ENCODE measurements at places on chromosomes 16 and 17. TPM values are rescaled to one million over a fixed set of nuclear protein-coding genes. Genes with fewer than 3 reads are reported as not detected.

GRCh38 chr17:610276-610675 lies 104.4 kb downstream of the VPS53 start:
- no peak for DNase-seq

GRCh38 chr16:10971560-10971961 lies 27.2 kb downstream of the CLEC16A start:
- DNase-seq = peak; percentile 79

GRCh38 chr17:17051791-17052461 lies 9.7 kb downstream of the MPRIP start:
- DNase-seq = no peak

Gene NQO1
- total RNA-seq = 15.2 TPM

Gene NETO2
- 14.7 TPM for total RNA-seq

- no peak for DNase-seq
Measured at GRCh38 chr17:34760931-34761495, 181.6 kb downstream of the TMEM132E start.

GRCh38 chr16:86809458-86809955 lies 231.2 kb downstream of the FOXL1 start:
- no peak for DNase-seq

GRCh38 chr17:58120195-58120822 lies 27.9 kb upstream of the OR4D1 start:
- peak; percentile 70 for DNase-seq

DNA sequence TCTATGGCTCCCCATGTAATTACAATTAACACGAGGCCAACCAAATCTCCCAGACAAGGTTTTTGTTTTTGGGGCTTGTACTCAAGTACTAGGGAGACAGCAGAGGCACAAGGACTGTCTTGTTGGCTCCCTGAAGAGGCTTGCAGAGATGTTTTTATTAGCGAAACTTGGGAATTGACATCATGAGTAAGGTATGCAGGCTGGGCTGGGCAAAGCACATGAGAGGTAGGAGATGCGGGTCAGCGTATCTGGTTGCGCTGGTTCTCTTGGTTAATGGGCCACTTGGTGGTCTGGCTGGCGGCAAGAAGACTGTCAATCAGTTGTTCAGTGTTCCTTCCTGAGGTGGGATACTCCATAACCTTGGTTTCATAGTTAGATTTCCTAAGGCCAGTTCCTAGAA lies 28.9 kb downstream of the LCMT1 start:
- peak; percentile 38 for DNase-seq

GRCh38 chr16:68447653-68448359 lies 502 bp downstream of the SMPD3 start:
- no peak for DNase-seq

GRCh38 chr17:61575352-61575975 lies 15.6 kb downstream of the NACA2 start:
- no peak for DNase-seq

DNA sequence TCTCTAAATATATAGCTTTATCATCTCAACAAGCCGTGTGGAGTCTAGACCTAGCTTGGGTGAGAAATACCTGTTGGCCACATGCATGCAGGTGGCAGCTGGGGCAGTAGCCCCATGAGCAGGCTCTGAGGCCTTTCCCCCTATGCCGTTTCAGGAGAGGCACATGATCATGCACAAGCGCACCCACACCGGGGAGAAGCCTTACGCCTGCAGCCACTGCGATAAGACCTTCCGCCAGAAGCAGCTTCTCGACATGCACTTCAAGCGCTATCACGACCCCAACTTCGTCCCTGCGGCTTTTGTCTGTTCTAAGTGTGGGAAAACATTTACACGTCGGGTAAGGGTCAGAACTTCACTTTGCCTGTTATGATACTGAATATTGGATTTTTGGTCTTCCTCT lies 16.7 kb upstream of the CARMIL2 start:
- DNase-seq = no peak

DNA sequence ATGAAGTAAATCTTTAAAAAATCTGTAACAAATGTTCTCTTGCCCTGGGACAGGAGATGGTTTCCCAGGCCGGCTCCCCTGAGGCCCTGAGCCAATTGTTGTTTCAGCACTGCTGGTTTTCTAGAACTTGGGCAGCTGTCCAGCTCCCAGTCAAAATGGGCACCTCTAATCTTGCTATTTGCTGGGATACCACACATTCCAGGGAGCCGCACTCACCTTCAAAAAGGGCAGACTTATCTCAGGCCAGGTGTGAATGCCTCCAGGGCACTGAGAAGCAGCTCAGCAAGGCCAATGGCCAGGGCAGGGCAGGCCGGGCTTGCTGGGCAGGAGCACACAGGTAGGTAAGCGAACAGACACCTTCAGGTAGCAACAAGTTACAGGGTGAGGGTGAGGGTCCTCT lies 24.4 kb downstream of the TRIM16 start:
- DNase-seq = no peak

Gene MMP25
- total RNA-seq = 0.24 TPM

DNA sequence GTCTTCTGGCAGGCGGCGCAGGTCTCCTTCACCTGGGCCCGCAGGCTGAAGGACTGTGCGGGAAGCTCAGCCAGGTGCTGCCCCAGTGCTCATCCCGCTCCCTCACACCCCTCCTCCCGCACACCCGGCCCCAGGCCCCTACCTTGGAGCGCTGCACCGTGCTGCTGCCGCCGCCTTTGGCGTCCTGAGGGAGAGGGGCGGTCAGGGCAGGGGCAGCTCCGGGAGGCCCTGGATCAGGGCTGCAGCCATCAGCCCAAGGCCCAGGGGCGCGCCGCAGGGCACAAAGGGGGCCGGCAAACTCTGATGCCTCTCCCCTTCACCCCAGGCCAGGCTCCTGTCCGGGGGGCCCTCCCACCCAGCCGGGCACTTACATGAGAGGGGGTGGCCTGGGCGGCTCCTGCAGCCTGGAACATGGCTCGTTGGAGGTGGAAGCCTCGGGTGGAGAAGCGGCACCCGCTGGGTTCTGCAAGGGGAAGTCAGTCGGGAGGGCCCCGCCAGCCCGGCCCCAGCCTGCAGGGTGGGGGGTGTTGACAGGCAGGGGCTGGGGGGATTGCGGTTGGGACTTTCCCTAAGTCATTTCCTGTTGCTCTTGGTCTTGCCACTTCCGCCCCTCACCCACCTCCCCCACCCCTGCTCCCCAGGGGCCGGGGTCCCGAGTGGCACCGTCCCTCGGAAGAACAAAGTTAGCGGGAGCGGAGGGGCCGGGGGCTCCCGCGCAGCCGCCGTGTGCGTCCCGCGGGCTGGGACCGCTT lies 863 bp downstream of the LIMD2 start:
- DNase-seq = peak; percentile 41

DNA sequence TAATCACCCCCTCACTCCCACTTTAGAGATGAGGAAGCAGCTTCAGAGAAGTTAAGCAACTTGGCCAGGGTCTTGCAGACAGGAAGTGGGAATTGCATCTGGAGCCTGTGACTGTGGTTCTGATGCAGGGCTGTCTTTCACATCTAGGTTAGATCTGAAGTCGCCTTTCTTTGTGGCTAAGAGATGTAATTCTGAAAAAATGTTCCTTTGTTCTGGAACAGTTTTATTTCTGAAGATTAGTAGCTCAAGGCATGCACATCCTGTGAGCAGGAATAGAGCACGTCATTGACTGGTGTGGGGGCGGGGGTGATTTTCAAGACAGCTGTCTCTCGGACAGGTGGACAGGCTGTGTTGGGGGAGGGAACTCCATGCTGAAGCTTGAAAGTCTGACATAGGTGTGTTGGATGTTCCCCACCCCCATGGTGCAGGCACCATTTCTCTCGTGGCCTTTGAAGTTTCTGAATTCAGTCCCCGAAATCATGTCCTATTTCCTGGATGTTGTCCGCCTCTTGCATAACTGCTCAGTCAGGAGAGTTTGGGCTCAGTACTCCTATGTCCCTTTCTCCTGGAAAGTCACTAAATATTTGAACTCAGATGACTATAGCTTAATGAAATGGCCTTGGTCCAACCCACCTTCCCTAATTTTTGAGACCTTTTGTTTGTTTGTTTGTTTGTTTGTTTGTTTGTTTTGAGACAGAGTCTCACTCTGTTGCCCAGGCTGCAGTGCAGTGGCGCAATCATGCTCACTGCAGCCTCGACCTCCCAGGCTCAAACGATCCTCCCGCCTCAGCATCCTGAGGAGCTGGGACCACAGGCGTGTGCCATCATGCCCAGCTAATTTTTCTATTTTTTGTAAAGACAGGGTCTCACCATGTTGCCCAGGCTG lies 21.0 kb upstream of the HERPUD1 start:
- peak; percentile 59 for DNase-seq

- DNase-seq = no peak
Measured at GRCh38 chr17:64964796-64965195, 45.5 kb upstream of the LRRC37A3 start.

DNA sequence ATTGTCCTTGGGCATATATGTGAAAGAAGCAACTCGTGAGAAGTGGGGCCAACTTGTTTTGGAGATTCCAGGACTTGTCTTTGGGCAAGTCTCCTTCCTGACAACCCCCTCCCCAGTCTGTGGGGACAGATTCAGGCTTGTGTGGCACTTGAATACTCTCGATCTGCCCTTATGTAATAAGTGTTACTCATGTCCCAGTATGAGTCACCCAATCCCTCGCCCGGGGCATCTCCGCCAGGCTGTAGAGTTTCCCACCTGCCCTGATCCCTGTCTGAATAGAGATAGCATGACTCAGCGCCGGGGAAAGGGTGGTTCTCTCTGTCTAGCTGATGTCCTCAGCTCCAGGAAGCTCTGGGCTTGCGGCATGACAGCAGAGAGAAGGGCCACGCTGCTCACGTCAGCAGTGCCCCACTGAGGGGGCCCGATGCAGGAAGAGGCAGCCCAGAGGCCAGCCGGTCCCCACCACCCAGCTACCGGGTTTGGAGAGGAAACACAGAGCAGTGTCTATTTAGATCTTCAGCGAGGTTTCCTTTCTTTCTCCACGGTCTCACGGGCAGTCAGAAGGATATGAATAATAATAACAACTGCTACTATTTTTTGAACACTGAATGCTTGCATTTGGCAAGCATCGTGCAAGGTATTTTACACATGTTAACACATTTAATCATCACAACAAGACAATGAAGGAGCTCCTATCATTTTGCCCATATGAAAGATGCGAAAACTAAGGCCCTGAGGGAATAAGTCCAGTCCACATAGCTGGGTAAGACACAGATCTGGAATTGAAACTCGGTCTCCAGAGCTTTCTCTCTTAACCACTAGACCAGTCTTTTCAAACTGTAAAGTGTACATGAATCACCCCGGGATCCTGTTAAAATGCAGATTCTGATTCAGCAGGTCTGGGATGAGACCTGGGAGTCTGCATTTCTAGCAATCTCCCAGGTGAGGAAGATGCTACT lies 426.7 kb upstream of the MAF start:
- DNase-seq = peak; percentile 94

DNA sequence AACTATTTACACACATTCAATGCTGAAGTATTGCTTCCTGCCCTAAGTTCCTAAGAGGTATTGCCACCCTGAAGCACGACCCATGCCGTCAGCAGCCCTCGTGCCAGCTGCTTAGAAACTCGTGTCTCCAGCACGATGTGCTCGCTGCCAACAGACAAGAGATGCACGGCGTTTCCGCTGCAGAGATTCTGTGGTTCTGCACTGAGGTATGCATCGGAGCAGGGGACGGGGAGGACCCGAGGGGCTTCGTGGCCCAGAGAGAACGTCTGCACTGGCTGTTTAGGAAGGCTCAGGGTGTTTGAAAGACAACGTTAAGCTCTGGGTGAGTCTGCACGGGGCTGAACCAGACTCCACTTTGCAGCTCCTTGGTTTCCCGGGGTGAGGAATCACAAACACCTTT lies 82.7 kb upstream of the CREBBP start:
- DNase-seq = no peak

Gene PTGES3L
- total RNA-seq = 10.4 TPM

DNA sequence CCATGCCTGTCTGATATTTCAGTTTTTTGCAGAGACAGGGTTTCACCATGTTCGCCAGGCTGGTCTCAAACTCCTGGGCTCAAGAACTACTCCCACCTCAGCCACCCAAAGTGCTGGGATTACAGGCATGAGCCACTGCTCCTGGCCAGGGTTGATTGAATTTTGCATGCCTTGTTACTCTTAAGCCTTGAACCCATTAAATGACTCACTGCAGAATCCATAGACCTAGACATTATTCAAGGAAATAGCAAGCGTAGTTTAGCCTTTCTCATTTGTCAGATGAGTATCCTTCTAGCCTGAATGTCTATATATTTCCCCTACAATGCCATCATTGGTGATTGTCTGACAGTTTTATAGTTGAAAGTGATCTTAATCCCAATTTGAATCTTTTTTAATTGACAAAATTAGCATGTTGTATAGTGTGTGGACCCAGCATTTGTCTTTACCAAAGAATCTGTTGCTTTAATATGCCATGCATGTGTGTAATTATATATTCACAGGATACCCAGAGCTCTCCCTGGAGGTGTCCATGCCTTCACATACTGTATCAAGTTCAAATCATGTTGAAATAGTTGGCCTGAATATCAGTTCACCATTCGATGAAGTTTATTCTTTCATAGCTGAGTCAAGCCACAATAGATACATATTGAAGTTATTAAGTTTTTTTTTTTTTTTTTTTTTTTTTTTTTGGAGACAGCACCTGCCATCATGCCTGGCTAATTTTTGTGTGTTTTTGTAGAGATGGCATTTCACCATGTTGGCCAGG lies 321.0 kb downstream of the CPPED1 start:
- DNase-seq = no peak

Gene ZCCHC14
- total RNA-seq = 13.7 TPM

Gene VMO1
- total RNA-seq = not detected

DNA sequence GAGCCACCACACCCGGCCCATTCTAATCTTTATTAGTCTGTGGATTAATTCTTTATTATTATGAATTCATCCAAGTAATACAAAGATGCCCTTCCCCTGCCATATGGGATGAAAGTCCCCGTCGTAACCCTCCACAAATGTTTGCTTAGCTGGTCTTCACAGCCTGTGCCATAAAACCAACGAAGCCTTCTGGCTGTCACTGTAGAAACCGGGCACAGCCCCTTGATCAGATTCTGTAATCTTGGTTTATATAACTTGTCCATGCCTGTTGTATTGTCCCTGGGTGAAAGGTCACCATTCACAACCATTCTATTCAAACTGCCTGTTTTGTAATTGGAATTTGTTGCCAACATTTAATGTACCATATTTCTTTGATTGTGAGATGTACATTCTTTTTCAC lies 66.5 kb downstream of the ATP2C2 start:
- DNase-seq = no peak

DNA sequence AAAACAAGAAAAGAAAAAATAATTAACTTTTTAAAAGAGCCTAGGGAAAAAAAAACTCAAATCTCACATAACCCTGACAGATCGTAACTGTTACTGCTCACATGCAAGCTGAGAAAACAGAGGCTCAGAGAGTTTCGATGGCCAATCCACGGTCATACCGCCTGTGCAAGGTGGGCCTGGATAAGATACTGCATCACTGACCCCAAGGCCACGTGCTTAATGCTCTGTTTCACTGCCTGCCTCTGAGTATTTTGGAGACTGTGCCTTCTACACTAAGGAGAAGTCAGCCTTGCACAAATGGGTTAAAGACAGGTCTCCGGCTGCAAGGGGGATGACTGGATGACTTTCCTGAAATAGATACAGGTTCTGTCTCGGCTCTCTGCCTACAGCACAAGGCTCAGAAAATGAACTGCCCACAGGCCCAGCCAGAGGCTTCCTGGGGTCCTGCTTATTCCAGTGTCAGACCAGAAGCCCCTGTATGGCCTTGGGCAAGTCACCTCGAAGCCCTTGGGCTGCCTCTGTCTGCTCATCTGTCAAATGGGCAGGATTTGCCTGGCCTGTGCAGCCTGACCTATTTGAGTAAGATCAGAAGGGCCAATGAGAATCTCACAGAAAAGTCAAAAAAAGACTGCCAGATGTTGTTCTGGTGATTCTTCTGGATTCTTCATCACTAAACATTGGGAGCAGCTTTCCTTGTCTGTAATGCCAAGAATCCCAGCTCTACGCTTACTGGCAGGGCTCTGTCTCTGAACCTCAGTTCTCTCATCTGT lies 25.8 kb downstream of the CNGB1 start:
- DNase-seq = no peak

- no peak for DNase-seq
Measured at GRCh38 chr17:37829592-37830123, 84.8 kb upstream of the HNF1B start.
